HFF-Myc (cell line): ENCODE measurements at places on chromosomes 12 and 14.

GRCh38 chr12:6180268-6181051 lies 19.7 kb upstream of the CD9 start:
- no peak for DNase-seq

GRCh38 chr12:53423597-53423996 lies at the start of gene AMHR2:
Gene AMHR2, plus strand, starts transcription at chr12:53423855. Its CDS starts 80 bp downstream, at chr12:53423935.
- DNase-seq, result no peak

GRCh38 chr14:42229294-42229693 lies 622.6 kb downstream of the LRFN5 start:
- no peak for DNase-seq

DNA sequence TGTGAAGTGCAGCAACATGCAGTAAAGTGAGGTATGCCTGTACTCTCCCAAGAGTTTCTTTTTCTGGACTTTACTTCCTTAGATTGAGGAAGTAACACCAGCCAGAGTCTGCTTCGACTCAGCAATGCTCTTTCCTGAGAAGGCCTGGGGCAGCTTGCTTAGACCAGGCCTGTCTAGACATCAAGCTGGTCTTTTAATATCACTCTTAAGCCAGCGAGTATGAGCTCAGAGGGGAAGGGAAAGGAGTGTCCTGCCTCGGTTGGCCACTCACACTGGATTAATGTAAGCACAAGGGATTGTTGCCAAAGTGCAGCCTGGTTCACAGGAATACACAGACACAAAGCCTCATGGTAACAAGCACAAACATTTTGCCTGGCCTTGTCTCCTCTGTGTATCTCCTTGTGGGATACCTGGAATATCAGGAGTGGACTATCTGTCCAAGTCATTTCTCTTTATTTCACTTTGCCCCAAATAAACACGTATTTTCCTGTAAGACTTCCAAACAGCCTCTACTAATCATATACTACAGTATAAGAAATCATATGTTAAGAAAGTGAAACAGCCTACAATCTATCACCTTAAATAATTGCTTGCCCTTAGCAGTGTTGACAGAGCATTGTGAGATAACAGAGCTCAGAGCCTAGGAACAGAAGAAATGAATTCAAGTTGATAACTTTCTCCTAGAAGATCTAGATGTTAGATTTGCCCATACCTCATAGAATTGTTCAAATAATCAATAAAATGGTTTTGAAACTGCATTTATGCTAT lies 121.2 kb upstream of the DAAM1 start:
- no peak for DNase-seq

GRCh38 chr14:70789361-70789760 lies 20.0 kb downstream of the MAP3K9 start:
- no peak for DNase-seq

- DNase-seq, result no peak
These were observed 625.5 kb downstream of the DIO2 start for GRCh38 chr14:79585845-79586244.

DNA sequence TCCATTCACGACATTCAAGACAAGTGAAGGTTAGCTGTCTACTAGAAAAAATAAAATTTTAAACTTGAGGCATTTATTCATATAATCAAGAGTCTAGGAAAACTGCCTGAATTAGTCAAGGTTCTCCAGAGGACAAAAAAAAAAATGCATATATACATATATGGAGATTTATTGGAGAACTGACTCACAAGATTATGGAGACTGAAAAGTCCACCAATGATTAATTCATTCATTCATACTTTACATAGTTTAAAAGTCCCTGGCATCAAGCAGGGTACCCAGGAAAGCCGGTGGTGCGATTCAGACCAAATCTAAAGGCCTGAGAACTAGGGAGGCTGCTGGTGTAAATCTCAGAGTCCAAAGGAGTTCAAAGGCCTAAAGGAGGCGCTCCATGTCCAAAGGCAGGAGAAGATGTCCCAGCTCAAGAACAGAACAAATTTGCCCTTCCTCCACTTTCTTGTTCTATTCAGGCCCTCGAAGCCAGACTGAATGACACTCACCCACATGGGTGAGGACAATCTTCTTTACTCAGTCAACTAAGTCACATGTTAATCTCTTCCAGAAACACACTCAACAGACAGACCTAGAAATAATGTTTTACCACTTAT lies 64.3 kb downstream of the ANKS1B start:
- DNase-seq, result no peak

GRCh38 chr14:77498984-77499527 lies 440 bp upstream of the ISM2 start:
- DNase-seq, result no peak

GRCh38 chr12:75970310-75970709 lies 61.3 kb downstream of the PHLDA1 start:
- DNase-seq, result no peak

- DNase-seq, result peak; percentile 19
These were observed 4.1 kb upstream of the IGF1 start for GRCh38 chr12:102484428-102484958.

GRCh38 chr12:124506145-124506831 lies 61.1 kb downstream of the NCOR2 start:
- DNase-seq, result peak; percentile 68

DNA sequence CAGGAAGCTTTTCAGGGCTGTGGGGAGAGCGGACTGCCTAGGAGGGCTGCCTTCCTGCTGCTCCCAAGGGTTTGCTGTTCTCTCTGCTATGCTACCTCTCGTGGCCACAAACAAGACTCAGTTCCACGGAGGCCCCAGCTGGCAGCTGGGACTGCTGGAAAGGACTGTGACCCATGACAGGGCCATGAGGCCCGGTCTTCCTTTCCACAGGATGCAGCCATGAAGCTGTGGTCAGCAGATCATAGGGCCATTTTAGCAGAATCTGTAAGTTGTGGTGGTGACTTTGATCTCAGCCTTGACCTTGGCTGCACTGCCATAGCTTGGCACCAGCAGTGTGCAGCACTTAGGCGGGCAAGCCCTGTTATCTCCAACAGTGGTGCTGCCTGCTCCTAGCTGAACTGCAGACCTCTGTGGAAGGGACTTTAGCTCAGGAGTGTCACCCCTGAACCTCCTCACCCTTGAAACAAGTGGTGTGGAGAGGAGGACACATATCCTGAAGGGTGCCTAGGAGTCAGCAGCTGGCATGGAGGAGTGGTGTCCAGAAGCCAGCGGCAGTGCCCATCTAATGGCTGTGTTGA lies 12.3 kb downstream of the KRT80 start:
- no peak for DNase-seq

- DNase-seq, result no peak
These were observed 97.5 kb downstream of the CRACR2A start for GRCh38 chr12:3655328-3655900.

- DNase-seq, result no peak
These were observed 159.2 kb downstream of the DICER1 start for GRCh38 chr14:94998110-94998509.

DNA sequence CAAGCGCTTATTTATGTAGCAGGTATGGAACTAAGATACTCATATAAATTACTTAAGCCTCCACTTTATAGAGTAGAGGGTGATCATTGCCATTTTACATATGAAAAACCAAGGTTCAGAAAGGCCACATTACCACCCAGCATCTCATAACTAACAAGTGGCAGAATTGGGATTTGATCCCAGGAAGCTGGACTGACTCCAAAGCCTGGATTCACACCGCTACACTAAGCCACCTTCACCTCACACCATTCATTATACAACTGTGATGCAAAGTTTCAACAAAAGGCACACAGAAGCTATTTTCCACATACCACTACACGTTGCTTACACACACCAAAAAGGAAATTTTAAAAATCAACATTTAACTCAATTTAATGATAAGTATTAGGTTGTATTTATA lies 370.6 kb downstream of the FUT8 start:
- no peak for DNase-seq

- DNase-seq, result no peak
These were observed 9.2 kb upstream of the LYZ start for GRCh38 chr12:69338936-69339335.

- DNase-seq, result no peak
These were observed at the start of gene TSHR for GRCh38 chr14:80955416-80955941. Gene TSHR, plus strand, starts transcription at chr14:80955621. Its CDS starts 60 bp downstream, at chr14:80955681.

- DNase-seq, result no peak
These were observed 971.7 kb downstream of the FLRT2 start for GRCh38 chr14:86501611-86502010.

GRCh38 chr12:127126260-127126628 lies 1140.7 kb upstream of the TMEM132C start:
- no peak for DNase-seq

DNA sequence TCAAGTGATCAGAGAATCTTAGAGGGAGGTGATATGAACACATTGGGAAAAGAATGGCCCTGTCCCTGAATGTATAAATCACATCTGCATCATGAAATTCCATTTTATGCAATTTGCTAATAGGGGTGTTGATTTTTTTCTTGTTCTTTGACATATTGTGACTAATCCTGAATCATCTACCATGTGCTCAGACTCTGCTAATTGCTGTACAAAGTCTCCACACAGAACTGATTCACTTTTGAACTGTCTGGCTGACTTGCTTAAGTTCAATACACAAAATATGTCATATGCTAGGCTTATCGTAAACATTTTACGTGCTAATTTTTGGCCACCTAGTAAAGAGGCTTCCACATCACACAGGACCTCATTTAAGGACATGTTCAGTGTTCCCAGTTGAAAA lies 2.6 kb downstream of the TMEM132D start:
- DNase-seq, result no peak

GRCh38 chr12:46446645-46447044 lies 74.1 kb upstream of the SLC38A2 start:
- no peak for DNase-seq

- DNase-seq, result peak; percentile 56
These were observed 26.8 kb downstream of the LRIG3 start for GRCh38 chr12:58893495-58893894.

DNA sequence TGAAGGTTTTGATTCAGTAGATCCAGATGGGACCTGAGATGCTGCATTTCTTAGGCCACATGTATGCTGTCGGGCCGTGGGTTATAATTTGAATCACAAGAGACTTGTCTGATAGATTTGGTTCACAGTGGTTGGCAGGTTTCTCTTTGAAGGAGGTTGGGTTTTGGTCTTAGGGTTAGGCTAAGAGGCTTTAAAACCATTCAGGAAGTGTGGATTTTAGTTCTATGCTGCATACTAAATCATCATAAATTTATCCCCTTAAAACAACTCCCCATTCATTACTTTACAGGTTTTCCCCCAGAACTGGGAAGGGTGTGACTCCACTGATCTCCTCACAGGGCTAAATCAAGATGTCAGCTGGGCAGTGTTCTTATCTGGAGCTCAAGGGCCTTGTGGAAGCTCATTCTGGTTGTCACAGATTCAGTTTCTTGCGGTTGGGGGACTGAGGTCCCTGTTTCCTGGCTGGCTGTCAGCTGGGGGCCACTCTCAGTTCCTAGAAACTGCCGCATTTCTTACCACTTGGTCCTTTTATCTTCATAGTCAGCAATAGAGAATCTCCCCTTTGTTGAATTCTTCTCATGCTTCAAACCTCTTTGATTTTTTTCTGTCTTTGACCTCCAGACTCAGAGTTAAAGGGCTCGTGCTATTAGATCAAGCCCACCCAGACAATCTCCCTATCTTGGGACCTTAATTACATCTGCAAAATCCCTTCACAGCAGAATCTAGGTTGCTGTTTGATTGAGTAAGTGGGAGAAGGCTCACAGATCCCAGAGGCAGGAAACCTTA lies 20.6 kb upstream of the PCNX1 start:
- no peak for DNase-seq

DNA sequence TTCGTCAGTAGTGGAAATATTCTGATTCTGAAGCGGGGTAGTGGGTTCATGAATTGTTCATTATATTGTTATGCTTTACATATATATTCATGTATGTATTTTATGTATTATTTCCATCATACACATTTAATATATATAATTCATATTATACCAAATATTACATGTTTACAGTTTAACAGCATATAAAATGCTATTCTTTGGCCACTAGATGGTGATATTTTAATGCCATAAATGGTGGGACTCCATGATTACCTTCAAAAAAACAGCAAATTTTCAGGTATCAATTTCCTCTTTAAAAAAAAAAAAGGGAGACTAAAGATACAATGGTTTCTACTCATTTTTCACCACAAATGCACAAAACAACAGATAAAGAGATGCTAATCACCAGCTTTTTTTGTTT lies 41.0 kb downstream of the BDKRB1 start:
- DNase-seq, result no peak

DNA sequence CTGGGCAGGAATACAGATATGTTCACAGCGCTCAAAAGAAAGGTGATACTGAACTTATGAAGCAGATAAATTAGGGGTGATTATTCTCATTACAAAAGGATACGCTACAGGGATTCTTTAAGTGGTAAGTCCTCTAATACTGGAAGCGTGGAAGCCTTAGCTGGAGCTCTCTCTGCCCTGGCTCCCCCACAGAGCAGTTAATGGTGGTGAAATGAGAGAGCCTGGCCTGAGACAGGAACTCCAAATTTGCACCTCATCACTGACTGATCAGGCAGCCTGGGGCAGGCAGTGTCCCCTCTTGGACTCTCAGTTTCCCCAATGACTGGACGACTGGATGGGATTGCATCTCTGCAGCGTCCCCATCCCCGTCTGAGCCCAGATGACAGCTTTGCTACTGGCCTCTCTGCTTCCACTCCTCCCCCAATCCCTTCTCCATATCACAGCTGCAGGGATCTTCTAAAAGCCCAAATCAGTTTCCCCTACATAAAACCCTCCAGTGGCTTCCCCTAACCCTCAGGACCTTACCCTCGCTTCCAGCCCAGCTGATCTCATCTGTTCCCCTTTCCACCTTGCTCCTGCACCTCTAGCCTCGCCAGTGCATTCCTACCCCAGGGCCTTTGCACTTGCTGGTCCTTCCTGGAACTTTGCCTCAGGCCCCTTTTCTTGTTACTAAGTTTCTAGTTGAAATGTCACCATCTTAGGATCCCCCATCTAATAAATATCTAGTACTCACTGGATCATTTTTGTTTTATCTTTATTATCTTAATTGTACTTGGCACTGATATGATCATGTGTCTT lies 171.7 kb upstream of the LHX5 start:
- DNase-seq, result no peak

- DNase-seq, result no peak
These were observed 243.7 kb downstream of the GLT1D1 start for GRCh38 chr12:129096968-129097367.

GRCh38 chr12:56020423-56021184 lies at the start of gene IKZF4:
Gene IKZF4, plus strand, starts transcription at chr12:56021043. Its CDS starts 451 bp downstream, at chr12:56021494.
- no peak for DNase-seq

DNA sequence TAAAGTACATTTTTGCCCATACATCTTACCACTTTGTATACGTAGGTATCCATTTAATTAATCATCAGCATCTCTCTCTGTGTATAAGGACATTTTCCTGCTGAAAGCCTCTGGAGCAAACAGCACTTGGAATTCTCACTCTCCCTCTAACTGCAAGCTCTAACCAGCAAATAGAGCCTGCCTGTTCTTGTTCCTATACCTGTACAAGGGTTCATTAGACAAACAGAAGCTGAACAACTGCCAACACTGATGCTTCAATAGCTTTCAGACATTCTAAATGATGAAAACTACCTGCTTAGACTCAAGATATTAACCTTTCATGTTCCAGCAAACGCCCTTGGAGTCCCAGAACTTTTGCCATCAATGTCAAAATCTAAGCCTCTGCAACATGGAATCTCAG lies 98.0 kb downstream of the KCNH5 start:
- no peak for DNase-seq

DNA sequence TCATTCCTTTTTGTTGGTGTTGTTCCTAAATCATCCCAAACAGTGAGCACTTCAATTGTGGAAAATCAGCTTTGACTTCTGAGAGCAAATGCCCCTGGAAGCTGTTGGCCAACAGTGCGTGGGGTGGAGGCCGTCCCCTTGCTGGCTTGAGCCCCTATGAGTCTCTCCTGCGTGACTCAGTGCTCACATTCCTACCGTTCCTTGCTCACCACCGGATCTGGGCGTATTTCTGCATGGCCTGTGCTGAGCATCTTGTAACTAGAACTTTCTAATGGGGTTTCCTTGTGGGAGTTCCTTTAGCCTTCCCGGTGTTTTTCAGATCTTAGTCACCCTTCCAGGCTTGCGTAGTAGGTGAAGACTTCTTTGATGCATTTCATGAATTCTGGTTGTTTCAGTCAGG lies 14.7 kb downstream of the SERPINA1 start:
- peak; percentile 57 for DNase-seq
